T-helper 2 cell (primary cell): ENCODE measurements at places on chromosomes 5 and 9.

DNA sequence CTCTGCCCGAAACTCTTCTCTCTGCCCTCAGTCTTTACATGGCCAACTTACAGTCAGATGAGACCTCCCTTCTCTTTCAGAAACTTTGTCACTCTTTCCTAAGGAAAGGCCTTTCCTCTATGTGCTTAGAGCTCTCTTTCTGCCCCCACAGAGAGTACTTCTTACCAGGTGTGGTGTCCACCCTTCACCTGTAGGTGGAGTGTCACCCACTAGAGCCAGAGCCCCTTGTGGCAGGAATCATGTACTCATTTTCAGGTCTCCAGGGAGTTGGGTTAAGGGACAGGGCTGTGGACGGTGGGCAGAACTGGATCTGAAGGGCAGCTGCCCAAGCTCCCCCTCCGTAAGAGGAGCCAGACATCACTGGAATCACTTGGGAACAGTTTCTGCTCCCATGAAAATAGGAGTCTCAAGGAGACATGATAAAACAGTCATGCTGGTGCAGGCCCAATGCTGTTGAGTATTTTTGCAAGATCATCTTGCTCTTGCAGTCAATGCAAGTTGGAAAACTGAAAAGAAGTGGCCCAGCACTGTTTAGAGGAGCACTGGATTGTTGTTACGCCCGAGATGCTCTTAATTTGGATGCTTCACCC is 436.7 kb downstream of the ZSWIM6 start:
- no peak for DNase-seq

GRCh38 chr5:128965638-128966302 is 482 bp downstream of the SLC27A6 start:
- no peak for DNase-seq

GRCh38 chr9:93630806-93631411 is 54.5 kb downstream of the PHF2 start:
- no peak for DNase-seq

DNA sequence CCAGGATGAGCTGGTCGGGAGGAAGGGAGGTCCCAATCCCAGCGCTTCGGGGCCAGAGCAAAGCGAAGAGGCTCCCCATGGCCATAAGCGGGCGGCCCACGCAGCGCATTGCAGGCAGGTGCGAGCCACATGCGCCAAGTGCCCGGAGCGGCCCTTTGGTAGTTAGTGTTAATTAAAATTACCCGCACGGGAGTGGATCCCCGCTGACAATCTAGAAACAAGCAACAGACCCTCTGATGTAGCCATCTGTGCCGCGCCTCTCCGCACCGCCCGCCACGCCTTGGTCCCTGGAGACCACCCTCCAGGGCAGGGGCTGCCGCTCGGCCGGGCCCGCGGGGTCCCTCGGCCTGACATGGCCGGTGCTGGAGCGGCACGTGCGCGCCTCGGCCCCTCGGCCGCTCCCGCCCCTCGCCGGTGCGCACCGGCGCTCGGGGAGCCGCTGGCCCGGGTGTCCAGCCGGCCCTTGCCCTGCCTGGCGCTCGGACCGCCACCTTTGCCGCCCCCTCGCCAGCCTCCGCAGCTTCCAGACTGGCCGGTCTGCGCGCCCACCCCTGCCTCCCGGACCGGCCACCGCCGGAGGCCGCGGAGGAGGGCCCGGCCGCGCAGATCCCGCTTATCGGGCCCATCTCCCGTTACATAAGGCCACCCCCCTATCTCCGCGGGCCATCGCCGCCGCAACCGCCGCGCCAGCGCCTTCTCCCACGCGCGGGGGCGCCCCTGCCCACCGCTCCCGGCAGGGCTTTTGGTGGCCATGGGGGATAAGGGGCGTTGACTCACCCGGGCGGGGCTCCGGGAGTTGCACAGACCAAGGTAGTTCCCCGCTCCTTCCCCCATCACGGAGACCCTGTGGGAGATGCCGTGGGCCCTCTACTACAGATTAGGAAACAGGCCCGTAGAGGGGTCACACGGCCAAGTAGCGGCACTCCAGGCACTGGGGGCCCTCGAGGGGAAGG is 1.9 kb upstream of the IL13 start:
- peak; percentile 38 for DNase-seq

DNA sequence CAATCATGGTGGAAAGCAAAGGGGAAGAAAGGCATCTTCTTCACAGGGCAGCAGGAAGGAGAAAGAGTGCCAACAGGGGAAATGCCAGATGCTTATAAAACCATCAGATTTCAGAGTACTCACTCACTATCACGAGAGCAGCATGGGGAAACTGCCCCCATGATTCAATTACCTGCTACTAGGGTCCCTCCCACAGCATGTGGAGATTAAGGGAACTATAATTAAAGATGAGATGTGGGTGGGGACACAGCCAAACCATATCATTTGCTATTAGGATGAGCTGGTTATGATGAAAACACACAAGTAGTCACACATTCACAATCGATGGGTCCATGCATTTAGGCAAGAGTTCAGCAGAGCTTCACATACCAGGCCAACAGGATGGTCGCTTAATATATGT is 469.0 kb downstream of the PDE4D start:
- no peak for DNase-seq

GRCh38 chr5:107415762-107416161 is 255.0 kb downstream of the EFNA5 start:
- DNase-seq: no peak

- DNase-seq: no peak
Observed at GRCh38 chr5:126984632-126985031, 45.7 kb downstream of the MARCHF3 start.
